ENCODE measurements at places on chromosomes 1 and 21.

DNA sequence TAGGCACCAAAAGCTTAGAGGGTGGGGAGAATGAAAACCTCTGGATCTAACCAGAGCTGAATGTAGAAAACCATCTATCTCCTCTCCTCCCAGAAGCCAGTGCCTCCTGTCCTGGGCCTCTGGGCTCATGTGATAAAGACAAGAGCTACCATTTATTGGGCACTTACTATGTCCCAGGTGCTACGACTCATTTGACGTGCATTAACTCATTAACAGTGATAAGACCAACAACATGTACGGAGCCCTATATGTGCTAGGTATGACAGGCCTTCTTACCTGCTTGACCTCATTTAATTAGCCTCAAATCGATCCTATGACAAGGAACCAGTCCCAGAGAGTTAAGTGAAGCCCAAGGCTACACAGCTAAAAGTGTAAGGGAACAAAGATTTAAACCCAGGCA is 19.7 kb downstream of the CAPZB start:
- DNase-seq: no peak

- DNase-seq: no peak
Observed at GRCh38 chr1:116938216-116938615, 28.5 kb downstream of the PTGFRN start.

- DNase-seq: no peak
Observed at GRCh38 chr1:175826705-175827104, 83.3 kb upstream of the TNR start.

DNA sequence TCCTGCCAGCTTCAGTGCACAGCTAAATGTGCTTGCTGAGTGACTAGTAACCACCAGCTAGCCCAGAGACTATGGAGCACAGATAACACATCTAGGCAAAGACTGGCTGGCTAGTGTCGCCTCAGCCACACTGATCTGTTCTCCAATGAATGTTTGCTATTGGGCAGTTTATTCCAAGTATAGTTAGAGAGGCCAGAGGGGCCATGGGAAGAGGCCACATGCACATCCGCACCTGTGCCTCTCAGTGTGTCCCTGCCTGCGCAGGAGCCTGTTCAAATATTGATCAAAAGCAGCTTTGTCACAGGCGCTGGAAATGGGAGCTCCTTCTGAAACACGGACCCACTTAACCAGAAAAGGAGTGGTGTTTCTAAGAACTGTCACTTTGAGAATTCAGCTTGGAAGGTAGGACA is 51.3 kb upstream of the ATP1A1 start:
- no peak for DNase-seq

- no peak for DNase-seq
Observed at GRCh38 chr1:227273557-227273956, 44.7 kb downstream of the CDC42BPA start.
